Spinal cord (tissue), 10 donors: ENCODE measurements at places on chromosomes 2 and 18.

- H3K36me3 ChIP-seq, result no peaks in the 10 kb centered on the region
- no peaks in the 10 kb centered on the region for H3K27me3 ChIP-seq
- no peak for DNase-seq
- H3K4me3 ChIP-seq, result no peak overlapping the region
- H3K4me1 ChIP-seq, result peaks cover 21% of the 10 kb centered on the region
Observed at GRCh38 chr2:235630718-235631296, 137.0 kb downstream of the AGAP1 start.

GRCh38 chr2:29139152-29139551, 23.9 kb downstream of the CLIP4 start:
- no peaks in the 10 kb centered on the region for H3K4me1 ChIP-seq
- no peak for DNase-seq
- H3K4me3 ChIP-seq, result no peak overlapping the region
- no peak overlapping the region for H3K27ac ChIP-seq
- peaks cover 6% of the 10 kb centered on the region for H3K36me3 ChIP-seq
- no peaks in the 10 kb centered on the region for H3K27me3 ChIP-seq

- no peak for DNase-seq
- no peaks in the 10 kb centered on the region for H3K4me1 ChIP-seq
- H3K36me3 ChIP-seq, result no peaks in the 10 kb centered on the region
- H3K4me3 ChIP-seq, result no peak overlapping the region
- H3K27ac ChIP-seq, result no peak overlapping the region
Observed at GRCh38 chr2:81196933-81197628, 892.5 kb upstream of the LRRTM1 start.

- no peak for DNase-seq
- no peak overlapping the region for H3K4me3 ChIP-seq
- H3K27ac ChIP-seq, result peak overlapping the region; percentile 61
Observed at GRCh38 chr2:217409949-217410680, 550.3 kb upstream of the TNP1 start.

DNA sequence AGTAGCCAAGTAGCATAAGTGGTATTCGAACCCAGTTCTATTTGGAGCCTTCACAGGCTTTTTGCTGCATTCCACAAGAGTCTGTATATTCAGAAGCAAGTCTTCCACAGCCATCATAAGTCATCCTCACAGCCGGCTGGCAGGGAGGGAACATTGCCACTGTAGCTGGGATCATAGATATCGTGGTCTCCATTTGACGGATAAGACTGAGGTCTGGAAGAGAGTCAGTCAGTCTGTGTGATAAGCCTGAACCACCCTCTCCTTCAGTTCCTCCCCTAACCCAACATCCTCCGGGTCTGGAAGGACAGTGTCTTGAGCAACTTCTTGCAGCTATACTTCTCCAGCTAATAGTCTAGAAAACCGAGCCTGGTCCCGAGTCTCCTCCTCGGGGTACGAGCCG, 17.0 kb upstream of the C1QL2 start:
- no peak overlapping the region for H3K27ac ChIP-seq
- no peak overlapping the region for H3K4me3 ChIP-seq
- no peaks in the 10 kb centered on the region for H3K27me3 ChIP-seq

DNA sequence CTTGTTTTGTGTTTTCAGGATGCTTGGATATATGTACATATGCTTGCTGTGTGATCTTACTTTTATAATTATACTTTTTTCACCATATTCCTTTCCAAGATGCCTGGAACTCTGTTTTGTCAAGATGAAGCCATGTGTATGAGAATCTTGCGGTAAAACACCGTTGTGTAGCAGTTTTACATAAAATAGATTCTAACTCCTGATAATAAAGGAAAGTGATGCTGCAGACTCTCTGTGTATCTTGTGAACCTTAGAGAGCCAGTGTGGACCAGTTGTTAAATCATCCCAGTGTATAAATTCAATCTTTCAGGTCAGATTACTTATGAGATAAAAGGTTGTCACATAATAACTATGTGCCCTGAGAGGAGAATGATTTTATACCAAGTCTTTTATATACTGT, 12.5 kb upstream of the ITGA4 start:
- H3K36me3 ChIP-seq, result no peaks in the 10 kb centered on the region
- no peak overlapping the region for H3K4me3 ChIP-seq
- H3K27me3 ChIP-seq, result no peaks in the 10 kb centered on the region
- H3K27ac ChIP-seq, result no peak overlapping the region
- DNase-seq, result no peak
- H3K4me1 ChIP-seq, result no peaks in the 10 kb centered on the region

DNA sequence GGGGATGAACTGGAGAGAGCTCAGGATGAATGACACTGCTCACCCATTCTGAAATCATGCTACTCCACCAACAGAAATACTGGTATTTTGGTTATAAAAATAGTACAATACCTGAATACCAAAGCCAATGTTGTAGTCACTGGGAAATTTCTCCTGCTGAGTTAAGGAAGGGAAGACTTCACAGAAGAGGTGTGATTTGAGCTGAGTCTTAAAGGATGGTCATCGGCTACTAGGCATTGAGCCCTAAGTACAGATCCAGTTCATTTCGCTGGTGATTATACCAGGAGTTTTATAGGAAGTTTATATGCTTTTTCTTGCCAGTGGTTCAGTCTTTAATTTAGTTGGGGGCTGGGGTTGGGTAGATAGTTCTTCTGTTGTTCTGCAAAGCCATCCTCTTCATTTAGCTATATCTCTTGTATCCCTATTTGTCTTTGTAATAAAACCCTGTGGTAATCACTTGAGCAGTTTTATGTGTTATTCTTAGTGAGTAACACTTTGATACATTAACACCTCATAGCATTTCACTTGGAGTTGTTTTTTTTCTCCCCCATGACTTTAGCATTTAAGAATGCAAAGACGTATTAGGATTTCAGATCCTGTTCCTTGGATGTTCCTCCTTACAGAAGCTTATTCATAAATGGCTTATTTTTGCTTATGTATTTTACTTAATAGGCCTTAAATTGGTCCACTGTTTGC, 239.9 kb upstream of the FOSL2 start:
- DNase-seq, result no peak
- H3K4me3 ChIP-seq, result no peak overlapping the region
- no peak overlapping the region for H3K27ac ChIP-seq
- no peaks in the 10 kb centered on the region for H3K36me3 ChIP-seq
- no peaks in the 10 kb centered on the region for H3K27me3 ChIP-seq

DNA sequence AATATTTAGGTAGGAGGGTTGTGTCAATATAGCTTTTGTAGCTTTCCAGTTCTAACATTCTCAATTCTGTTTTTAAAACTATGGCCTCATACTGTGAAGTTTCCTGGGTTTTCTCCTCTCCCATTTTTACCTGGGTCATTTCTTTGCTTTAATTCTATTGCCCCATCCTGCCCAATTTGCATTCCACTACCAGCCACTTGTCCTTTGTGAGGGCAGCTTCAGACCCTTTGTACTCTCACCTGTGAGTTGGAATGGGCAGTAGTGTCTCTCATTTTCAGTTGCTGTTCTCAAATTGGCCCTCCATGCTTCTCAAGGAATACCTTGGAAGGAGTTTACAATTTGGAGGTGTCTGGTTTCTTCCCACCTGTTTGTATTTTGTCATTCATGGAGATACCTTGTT, 108.4 kb downstream of the CAMKMT start:
- no peak for DNase-seq
- H3K27ac ChIP-seq, result no peak overlapping the region
- H3K27me3 ChIP-seq, result no peaks in the 10 kb centered on the region
- H3K4me3 ChIP-seq, result no peak overlapping the region
- no peaks in the 10 kb centered on the region for H3K36me3 ChIP-seq
- H3K4me1 ChIP-seq, result no peaks in the 10 kb centered on the region

DNA sequence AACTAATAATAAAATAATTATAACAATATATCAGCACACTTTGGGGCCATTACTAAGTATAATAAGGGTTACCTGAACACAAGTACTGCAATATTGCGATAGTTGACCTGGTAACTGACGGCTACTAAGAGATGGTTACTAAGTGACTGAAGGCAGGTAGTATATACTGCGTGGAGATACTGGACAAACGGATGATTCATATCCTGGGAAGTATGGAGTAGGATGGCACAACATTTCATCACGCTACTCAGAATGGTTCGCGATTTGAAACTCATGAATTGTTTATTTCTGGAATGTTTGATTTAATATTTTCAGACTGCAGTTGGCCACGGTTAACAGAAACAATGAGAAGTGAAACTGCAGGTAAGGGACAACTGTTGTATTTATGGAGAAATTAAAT, 39.5 kb upstream of the FLACC1 start:
- H3K4me1 ChIP-seq, result no peaks in the 10 kb centered on the region
- DNase-seq, result no peak
- no peaks in the 10 kb centered on the region for H3K27me3 ChIP-seq

DNA sequence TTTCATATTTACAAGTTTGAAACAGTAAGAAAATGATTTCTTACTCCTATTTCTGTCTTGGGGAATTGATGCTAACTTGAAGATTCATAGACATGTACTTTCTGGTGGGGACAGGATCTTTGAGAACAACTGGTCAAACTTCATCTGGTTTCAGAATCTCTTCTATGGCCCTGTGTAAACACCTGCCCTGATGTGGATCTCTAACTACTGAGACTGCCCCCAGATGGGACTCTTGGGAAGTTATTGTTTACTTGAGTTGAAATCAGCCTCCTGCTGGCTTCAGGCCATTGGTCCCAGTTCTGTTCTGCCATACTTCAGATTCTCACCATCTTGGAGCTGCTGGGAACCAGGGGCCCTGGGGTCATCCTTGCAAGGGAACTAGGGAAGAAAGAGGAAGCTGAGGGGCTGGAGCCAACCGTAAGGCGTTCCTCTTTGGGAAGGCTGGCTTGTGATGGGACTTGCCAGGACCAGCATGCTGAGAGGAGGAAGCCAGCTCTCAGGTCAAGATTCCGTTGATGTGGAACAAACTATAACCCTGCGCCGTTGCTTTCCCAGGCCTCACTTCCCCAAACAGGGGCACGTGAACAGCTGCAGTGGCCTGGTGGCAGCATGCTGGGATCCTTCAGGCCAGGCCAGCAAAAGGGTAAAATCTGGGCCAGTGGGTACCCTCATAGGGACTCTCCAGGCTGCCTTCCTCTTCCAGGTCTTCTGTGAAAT, 135.5 kb upstream of the CXCR4 start:
- no peak overlapping the region for H3K27ac ChIP-seq
- DNase-seq, result no peak
- peaks cover 3% of the 10 kb centered on the region for H3K4me1 ChIP-seq
- no peaks in the 10 kb centered on the region for H3K36me3 ChIP-seq
